NK-92 treated with Interleukin-12 subunit alpha and Interleukin-12 subunit beta, amount 100 ng/mL, for 24 hours (cell line): ENCODE measurements at places on chromosomes 7 and 10.

GRCh38 chr7:40167291-40167690, 32.5 kb downstream of the SUGCT start:
- DNase-seq = no peak

DNA sequence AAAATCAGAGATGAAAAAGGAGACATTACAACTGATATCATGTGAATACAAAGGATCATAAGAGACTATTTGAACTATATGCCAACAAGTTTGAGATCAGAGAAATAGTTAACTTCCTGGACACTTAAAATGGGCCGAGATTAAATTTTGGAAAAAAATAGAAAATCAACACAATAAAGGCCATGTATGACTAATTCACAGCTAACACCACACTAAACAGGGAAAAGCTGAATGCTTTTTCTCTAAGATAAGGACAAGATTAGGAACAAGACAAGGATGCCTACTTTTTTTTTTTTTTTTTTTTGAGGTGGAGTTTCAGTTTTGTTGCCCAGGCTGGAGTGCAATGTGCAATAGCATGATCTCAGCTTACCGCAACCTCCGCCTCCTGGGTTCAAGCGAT, 151.4 kb upstream of the MAGI2 start:
- DNase-seq = no peak

DNA sequence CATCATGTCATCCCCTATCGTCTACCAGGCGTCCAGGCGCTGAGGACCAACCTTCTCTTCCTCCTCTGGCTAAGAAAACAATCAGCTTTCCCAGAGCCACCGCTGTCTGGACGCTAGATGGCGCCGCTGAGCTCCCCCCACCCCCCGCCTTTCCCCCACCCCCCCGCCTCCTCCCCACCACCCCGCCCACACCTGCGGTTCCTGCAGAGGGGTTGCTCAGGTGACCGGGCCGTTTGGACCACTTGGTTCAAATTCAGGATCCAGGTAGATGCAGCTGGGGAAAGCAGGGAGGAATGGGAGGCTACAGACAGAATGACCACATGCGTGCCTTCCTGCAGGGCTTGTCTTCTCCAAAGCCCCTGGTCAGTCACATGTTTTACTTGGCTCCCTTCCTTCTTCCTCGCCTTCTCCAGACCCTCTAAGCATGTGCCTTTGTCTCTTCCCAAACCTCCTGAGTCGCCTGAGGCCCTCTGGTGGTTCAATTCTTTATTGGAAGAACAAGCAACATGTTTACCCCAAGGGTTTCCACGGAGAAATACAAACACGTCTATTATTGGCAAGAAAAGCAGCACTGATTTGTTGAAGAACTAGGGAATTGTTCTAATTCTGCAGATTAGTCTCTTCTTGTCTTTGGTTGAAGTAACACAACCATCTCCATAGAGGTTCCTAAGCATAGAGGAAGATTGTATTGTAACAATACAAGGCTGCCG, 24.7 kb downstream of the AOC1 start:
- DNase-seq = no peak

DNA sequence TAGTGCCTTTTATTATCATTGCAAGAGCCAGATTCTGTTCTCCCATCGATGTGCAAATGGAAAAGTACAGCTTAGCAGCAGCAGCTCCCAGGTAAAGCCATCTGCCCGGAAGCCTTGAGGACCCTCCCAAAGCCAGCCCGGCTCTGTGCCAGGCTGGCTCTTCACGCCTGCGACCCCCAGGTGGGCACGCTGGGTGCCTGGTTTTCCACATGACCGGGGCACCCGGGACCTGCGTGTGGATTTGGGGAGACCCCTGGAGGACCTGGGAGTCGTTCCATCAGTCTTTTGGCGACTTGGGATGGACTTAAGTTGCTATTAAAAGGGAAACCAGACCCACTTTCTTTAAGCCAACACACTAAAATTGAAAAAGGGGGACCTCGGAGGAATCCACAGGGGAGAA, 196.5 kb downstream of the ZNF438 start:
- DNase-seq = no peak

DNA sequence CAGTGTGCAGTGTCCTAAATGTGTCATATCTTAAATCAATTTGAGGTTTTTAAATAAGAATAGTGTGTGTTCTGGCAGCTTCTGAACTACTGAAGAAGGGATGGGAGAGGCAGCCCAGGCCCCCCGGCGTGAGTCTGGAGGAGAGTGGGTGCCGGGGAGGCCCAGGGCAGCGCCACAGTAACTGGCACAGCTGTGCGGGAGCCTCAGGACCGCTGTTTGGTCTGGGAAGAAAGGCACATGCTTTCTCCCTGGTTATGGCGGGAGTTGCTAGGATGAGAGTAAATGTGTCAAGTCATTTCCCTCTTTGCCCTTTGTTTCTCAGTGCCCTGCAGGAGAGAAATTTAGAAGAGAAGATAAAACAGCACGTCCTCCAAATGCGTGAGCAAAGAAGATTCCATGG, 31.9 kb upstream of the PWWP2B start:
- no peak for DNase-seq

DNA sequence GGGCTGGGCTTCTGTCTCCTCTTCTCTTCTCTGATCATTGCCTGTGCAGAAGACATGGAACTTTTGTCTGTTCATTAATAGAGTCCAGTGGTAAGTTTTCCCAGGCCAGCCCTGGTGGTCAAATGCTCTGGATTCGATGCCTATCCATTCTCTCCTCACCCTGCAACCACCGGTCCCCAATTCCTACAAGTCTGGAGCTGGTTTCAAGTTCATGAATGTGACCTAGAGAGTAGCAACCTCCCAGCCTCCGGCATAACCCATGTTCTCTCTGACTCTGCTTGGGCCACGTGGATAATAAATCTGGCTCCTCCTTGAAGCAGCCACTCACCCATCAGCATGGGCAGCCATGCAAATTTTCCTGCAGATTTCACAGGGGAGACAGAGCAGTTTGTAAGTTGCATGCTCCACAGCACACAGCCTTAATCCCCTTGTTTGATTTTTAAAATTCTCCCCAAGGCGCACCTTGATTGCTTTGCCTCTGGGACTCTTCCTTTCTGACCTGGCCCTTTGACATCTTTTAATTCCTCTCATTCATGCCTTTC, 37.3 kb upstream of the PDZD8 start:
- DNase-seq = no peak

DNA sequence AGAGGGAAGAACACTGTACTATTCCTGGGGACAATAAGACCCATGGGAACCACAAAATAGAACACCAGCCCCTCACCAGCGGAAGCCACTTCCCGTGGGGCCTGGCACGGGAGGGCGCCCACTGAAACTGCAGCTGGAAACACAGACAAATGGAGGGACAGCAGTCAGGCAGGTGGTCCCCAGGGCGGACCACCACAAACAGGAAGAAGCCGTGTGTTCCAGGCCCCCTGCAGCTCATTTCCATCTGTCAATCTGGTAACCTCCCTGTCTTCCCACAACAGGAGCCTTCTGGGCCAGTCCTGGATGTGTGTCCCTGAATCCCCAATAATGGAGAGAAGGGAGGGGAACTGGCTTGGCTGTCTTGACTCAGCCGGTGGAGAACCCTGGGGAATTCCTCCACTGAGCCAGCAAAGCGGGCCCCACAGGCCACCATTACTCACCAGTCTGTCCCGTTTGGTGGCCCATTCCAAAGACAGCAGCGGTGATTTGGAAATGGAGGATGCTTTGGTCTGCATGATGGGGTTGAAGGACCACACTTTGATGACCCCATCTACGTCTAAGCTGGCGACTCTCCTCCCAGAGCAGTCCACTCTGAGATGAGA, 16.7 kb downstream of the WDR91 start:
- DNase-seq = no peak

GRCh38 chr10:45353186-45353585, 20.8 kb upstream of the ALOX5 start:
- DNase-seq = no peak

DNA sequence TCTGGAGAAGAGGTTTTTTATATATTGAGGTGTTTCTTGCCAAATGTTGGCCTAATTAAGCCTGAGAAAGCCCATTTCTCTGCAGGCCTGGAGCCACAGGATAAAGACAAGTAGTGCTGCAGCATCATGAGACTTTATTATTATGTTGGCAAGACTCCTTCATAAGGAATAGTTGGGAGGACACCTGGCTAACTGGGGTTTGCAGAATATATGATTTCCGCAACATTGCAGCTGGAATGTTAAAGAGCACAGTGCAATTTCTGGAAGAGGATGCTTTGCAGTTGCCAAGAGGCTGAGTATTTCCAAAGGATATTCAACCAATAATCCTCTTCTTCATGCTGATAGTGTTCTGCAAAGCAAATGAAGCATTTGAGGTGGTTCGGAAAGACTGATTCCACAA, 1512.8 kb upstream of the LRRTM3 start:
- no peak for DNase-seq

DNA sequence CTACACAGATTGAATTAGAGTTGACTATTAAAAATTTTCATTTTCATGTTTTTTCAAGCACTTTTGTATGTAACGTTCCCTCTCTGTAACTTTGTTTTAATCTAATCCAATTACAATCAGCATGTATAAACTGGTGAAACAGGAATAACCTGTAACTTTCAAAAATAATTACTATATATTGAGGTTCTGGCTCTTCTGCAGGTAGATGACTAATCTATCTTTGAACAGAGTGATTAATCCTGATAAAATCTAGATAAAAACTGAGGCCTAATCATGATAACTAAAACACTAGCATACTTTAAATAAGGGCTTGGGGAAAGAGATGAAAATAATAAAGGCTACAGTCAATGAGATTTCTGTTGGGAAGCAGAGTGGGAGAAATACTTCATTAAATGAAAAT, 101.6 kb upstream of the KCND2 start:
- no peak for DNase-seq

DNA sequence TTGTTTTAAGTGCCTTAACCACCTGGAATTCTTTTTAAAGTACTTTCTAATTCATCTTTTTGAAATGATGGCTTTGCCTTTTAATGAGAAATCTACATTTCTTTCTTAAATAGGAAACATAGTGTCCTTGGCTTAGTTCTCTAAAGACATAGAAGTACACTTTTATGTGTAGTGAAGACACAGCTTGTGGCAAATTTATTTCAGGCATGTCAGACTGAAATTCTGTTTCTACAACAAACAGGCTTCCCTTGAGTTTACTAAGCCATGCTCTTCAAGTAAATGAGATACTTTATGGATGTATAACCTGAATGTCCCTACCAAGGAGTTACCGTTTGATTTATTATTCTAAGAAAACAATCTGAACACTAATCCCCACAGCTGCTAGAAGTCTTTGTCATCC, 136.9 kb upstream of the MAGI2 start:
- no peak for DNase-seq

DNA sequence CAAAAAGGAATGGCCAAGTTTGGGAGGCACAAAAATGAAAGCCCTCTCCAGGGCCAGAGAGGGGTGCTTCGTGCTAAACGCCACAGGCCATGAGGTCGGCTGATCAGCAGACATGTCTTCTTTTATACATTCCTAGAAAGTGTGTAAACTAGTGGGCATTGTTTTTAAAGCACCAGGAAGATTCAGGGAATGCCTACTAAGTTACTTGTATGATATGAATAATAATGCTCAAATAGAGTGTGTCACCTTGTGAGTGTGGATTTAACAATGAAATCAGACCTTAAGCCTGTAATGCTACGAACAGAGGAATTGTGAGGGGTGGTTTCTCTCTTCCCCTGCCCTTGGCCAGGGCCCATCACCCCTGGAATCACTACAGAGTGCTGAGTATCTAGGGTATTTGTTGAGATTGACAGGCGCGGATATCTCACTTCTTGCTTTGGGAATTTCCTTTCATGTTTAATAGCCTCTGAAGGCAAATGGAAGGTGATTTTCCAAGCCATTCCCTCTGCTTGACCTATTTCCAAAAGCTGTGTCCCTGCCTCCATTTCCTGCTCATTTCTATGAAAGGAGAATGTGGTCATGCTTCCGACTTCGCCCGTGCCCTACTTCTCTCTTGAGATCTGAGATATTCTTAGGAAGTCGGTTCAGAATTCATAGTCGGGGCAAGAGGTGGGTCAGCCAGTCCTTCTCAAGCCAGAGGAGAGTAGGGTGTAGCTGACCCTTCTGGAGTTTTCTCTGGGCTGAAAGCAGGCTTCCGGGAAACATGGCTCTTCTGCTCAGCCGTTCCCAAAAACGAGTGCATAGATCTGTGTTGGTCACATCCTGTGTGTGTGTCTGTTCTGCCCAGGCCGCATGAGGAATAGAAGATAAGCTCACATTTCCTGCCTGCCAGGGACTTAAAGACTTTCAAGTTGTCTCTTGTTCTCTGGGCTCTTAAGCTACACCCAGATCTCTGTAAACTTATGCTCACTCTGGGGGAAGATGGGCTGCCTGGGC, 167.8 kb upstream of the ITGB1 start:
- no peak for DNase-seq

GRCh38 chr10:133030781-133031180, 56.9 kb upstream of the ADGRA1 start:
- DNase-seq = no peak

DNA sequence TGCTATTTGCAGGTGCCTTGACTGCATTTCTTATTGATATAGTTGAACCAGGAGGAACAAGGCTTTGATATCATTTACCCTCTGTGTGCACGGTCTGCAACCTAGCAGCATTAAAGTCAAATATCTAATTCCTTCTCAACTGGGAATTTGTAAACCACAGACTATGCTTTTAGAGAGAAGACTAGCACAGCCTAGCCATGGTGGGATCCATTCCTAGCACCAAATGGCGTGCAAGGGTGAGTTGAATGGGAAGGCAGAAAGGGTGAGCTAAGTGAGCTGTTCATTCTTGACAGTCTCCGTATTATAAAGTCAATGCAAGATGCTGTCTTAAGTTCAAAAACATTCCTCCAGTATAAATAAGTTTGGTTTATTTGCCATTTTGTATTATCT, 2.9 kb downstream of the ZNF365 start:
- no peak for DNase-seq

DNA sequence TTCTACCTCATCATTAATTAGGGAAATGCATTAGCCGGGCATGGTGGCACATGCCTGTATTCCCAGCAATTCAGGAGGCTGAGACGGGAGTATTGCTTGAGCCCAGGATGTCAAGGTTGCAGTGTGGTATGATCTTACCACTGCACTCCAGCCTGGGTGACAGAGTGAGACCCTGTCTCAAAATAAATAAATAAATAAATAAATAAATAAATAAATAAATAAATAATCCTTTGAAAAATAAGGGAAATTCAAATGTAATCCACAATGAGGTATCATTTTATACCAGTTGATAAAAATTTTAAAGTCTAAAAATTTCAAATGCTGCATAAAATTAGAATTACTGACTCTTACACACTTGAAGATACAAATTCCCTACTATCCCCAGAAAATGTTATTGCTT, 334.3 kb downstream of the ADK start:
- no peak for DNase-seq

DNA sequence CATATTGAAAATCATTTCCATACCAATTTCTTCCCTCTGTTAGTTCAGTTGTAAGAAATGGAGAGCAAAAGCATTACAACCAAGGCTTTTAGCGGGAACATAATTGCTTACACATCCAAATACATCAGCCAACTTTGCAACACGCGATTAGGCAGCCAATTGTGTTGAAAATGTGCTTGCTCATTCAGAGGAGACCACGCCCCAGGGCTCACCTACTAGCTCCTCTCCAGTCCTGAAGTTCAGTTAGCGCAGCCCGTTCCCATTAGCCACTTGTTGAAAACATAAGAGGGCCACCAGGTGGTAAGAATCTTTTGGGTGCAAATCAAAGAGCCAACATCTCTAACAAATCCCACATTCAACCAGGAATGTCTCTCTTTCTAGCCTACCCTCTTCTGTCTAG, 213.2 kb upstream of the MDFIC start:
- no peak for DNase-seq
